ENCODE measurements at places on chromosomes 2 and 18.

DNA sequence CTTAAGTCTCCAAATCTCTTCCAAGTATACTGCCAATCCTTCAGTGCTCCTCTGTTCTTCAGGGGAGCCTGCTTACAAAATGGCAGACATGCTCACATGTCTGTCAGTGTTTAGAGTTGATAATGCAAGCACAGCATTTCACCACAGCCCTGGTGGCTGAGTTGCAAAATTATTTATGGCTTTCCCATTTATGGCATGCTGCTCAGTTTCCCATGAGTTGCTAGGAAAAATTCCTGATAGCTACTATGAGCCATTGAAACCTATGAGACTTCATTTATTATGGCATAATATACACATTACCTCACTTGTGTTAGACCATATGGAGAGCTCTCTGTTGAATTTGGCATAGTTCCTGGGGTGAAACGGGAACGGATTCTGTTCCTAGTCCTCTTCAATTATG is 448.7 kb upstream of the TCF4 start:
- DNase-seq = no peak

DNA sequence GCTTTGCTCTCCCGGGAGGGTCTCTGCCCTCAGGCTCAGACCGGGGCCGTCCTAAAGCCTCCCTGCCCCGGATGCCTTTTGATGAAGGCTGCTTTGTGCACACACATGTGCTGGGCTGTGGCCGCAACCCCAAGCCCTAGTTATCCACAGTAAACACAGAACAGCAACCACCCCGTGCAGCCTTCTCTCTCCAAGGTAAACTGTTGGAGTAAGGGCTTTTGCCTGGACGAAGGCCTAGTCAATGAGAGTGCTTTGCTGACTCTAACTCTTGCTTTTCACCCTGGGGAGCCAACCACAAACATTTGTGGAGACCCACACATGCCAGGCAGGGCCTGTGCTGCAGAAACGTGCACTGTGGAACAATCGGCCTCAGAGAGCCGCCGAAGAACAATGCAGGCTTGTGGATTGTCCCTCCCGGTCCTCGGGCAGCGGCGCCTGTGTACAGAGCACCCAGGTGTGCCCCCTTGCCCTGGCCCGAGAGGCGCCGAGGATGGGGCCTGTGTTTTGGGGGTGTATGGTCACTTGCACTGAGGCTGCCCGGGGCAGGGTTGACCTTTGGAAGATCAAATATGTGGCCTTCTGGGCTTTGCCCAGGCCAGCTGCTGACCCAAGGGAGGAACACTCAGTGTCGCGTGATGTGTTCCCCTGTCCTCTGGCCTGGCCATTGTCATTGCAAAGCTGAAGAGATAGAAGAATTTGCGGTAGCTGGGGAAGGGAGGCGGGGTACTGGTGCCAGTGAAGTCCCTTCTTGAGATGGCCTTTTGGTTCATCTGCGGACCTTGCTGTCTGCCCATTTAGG is 37.0 kb downstream of the CTIF start:
- DNase-seq = no peak

DNA sequence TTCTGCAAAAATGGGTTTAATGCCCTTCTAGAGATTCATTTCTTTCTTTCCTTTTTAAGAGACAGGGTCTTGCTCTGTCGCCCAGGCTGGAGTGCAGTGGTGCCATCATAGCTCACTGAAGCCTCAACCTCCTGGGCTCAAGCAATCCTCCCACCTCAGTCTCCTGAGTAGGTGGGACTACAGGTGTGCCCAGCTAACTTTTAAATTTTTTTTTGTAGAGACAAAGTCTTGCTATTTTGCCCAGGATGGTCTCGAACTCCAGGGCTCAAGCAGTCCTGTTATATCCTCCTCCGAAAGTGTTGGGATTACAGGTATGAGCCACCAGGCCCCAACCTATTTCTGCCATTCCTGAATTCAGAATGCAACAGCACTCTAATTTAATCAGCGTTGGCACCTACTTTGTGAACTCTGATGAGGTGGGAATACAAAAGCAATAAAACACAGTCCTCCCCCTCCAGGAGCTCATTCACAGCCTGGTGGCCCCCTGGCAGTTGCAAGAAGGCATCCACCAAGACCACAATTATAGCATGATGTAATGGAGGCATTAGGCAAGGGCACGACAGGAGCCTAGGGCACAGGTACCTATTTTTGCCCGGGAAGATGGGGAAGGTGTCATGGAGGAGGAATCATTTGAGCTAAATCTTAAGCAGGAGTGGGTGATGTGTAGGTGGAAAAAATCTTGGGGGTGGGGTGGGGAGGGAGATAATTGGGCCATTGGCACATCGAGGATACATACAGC is 5.1 kb downstream of the RHOB start:
- no peak for DNase-seq

DNA sequence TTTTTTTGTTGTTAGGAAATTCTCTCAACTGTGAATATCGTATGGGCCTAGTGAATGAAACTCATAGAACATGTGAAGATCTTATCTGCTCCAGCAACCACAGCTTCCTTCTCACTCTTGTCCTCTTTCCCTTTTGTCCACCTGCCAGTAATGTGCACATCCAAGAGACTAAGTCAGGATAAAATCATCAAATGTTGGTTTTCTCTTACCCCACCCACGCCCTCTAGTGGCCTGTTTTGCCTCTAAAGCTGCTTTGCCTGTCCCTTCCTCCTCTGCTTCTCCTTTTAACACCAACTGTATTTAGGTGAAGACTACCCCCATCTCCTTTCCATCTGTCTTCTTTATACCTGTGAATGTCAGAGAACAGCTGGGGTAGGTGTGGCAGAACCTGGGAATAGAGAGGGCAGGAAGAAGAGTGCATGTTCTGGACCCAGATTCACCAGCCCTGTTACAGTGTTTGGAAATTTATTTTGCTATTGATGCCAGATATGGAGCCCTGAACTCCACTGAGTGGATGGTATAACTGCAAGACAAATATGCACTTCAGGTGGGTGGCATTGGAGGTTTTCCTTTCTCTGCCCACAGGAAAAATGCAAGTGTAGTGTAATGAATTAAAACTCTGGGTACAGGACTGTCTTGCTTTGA is 8.4 kb upstream of the MGAT5 start:
- peak; percentile 57 for DNase-seq

GRCh38 chr2:46848447-46848846 is 67.2 kb downstream of the MCFD2 start:
- DNase-seq = no peak

- no peak for DNase-seq
These were observed 31.4 kb downstream of the ARL5A start for GRCh38 chr2:151796774-151797173.

DNA sequence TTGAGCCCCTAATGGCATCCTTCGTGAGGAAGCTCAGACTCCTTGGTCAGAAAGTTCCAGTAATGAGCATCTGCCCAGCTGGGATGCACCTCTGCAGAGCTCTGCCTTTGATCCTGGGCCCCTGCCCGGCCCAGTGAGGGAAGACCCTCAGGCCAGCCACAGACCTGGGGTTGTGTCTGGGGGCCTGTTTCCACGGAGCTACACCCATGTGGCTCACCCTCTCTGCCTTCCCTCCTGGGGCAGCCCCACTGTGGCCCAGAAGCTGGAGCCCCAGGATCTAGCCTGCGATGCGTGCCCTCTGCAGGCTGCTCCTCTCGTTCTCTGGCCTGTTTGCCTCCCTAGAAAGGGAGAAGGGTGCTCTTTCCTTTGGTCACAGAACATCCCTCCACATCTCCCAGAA is 9.8 kb downstream of the KCNF1 start:
- no peak for DNase-seq

- DNase-seq = no peak
These were observed 166.7 kb upstream of the ZNF521 start for GRCh38 chr18:25518716-25519053.

DNA sequence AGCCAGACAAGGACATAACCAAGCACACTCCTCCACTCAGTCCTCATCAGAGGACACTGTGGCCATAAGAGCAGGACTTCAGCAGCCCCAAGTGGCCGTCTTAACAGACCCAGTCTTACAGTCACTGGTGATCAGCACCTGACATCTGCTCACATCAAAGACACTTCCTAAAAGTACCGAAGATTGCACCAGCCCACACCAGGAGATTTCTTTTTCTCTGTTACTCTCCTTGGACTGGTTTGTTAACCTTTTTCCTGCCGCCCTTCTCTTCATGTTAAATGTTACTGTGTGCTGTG is 44.1 kb downstream of the MRPS5 start:
- DNase-seq = peak; percentile 30

DNA sequence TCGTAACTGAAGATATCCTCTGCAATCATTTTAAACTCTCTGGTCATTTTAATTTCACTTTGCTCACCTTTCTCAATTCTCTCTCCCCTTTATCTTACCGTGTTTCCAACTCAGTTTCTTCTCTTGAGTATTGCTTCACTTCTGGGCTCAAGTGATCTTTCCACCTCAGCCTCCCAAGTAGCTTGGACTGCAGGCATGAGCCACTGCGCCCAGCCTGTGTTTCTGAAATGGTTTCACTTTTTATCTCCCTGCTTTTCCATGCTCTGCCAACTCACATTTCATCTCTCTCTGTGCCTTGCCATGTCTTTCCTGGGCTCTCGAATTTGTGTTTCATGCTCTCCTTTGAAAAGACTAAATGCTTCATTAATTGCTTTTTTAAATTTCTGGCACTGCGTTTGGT is 30.5 kb upstream of the TMEM131 start:
- DNase-seq = no peak

DNA sequence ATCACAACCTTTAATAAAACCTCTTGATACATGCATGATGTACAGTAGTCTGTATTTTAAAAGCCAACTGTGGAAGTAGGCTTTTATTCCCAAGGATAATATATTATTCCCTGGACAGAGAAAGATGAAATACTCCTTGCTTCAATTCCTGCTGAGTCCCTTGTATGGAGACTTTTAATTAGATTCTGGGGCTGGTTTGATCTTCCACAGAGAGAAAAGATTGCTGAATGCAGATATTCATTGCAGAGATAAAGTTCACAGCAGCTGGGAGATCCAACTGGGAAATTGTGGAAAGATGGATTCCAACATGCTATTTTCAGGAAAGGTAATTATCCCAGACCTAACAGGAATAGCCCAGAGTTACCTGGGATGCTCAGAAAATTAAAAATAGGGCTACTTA is 607.0 kb upstream of the HS6ST1 start:
- DNase-seq = no peak
